Mucosa of descending colon (tissue), 3 donors: ENCODE measurements at places on chromosomes 13 and 19. TPM values are rescaled to one million over a fixed set of nuclear protein-coding genes. Genes with fewer than 3 reads are reported as not detected.

GRCh38 chr19:43534816-43535761 lies 2.1 kb downstream of the ZNF575 start:
- DNase-seq: peak; percentile 77

- DNase-seq: no peak
These were observed 137.0 kb downstream of the FLT1 start for GRCh38 chr13:28357911-28358433.

- no peak for DNase-seq
These were observed 385.1 kb downstream of the IRS2 start for GRCh38 chr13:109401307-109401706.

GRCh38 chr13:77168237-77168636 lies 141.3 kb upstream of the FBXL3 start:
- peak; percentile 24 for DNase-seq

- no peak for DNase-seq
These were observed 269.0 kb downstream of the FGF14 start for GRCh38 chr13:102132777-102133295.

GRCh38 chr13:78499802-78500201 lies 103.5 kb downstream of the POU4F1 start:
- no peak for DNase-seq

DNA sequence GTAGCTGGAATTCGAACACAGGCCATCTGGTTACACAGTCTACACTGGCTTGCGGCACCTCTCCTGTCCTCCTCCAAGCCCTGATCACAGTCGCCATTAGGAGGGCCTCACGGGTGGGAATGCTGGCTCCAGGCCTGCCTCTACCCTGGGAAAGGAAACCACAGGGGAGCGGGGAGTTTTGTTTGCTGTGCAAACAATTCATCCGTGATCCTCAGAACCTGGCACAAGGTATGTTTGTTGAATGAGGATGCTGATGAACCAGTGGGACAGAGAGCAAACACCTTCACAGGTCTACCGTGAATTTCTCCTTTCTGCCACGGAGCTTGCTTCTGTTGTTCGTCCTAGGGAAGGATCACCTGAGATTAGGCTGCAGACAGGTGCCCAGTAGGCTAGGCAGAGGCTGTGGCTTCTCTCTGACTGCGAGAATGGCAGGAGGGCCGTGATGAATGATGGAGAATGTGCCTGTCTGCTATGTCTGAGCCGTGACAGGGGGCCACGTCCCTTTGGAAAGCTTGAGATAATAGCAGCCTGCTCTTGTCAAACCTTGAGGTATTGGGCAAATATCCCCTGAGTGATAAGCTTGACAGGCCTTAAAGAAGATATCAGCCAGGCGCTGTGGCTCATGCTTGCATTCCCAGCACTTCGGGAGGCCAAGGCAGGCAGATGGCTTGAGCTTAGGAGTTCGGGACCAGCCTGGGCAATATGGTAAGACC lies 36.7 kb downstream of the PIN1 start:
- no peak for DNase-seq

DNA sequence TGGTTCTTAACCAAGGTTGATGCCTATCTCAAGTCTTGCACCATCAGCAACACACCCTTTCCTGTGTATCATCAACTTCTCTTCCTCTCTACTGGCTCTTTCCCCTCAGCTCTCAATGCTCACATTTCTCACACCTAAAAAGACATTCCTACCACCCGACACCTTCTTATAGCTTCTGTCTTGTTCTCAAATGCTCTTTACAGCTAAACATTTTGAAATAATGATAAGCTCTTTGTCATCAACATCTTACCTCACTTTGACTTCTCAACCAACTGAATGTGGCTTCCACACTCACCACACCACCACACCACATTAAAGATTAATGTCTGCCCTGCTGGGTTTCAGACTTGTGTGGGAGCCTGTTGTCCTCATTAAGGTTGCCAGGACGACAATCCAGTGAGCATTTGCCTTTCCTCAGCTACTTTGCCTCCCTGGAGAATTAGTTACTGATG lies 67.8 kb downstream of the RXFP2 start:
- no peak for DNase-seq

DNA sequence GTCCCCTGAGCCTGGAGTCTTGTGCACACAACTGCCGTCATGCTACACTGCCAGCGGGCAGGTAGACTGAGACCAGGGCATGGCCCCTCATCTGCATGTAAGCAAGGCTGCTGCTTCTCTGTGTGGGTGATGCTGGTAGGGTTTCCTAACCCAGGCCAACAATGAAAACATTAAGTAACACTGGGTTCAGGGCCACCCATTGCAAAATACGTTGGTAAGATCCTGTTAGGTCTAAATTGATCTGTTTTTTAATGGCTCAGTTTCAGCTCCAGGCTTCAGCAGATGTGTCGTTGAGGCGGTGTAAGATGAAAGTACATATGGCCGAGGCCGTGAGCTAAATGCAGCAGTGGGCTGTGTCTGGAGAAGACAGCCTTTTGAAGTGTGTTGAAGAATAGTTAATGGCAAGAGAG lies 383.4 kb downstream of the IRS2 start:
- DNase-seq: no peak

- DNase-seq: no peak
These were observed 90.8 kb downstream of the SERP2 start for GRCh38 chr13:44464471-44464870.

DNA sequence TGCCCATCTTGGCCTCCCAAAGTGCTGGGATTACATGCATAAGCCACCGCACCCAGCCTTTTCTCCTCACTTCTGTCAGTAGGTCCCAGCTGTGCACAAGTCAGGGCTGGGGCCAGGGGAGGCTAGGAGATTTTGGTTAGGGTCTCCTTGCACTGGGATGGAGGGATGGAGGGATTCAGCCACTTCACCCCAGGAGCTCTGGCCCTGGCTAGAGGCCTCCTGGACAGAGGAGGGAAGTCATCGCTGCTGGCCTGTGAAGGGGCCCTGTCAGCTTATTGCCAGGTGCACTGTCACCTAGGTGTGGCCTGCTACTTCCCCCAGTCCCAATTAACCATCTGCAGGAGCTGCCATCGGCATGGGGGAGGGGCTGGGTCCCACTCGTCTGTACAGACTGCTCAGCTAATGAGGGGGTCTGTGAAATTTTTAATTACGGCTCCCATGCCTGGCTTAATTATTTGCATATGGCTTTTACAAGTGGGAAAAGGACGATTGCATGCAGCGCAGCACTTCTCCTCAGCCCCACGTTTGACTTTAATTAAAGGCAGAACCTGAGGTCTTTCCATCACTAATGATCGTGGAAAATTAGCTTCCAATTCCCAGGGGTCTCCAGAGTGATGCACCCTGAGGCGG lies 52.4 kb downstream of the CHST8 start:
- DNase-seq: no peak

- no peak for DNase-seq
These were observed 87.0 kb upstream of the TM9SF2 start for GRCh38 chr13:99414048-99414995.

DNA sequence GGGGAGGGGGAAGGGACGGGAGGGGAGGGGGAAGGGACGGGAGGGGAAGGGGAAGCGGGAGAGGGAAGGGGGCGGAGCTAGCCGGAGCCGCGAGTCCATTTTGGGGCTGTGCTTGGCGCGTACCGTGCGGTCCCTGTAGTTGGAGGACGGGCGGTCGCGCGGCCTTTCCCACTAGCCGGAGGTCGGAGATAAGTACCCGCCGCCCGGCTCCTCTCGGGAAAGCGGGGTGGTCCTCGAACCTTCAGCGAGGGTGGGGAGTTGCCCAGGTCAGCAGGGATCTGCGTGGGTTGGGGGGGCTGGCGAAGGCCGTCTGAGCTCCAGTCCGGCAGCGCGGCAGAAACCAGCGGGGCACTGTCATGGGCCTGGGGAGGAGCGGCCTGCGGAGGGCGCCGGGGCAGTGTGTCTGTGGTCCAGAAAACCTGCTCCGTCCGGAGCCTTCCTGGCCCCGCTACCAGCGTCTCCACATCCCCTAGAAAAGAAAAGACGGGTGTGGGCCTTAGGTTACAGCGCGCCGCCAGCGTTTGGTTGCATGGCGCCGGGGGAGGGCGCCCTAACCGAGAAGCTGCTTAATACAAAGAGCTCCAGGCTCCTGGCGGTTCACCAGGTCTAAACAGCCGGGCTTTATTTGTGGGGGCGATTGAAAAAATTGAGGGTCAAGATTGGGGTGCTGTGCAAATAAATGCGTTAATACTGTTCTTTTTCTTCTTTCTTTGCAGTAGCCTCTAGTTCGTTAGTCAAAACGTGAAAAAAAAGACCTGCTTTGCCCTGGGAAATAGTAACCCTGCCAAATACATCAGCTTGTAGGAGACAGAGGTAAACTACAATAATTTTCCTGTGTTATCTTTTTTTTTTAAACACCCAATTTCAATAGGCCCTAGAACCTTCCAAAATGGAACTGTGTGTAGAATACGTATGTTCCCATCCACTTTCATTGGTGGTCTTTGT lies at the start of gene TRIM13:
Gene TRIM13, plus strand, starts transcription at position 92 of the 945 bp plus-strand sequence. CDS start 14,899 bp downstream, outside the sequence.
- peak; percentile 93 for DNase-seq

- no peak for DNase-seq
These were observed 10.4 kb downstream of the KL start for GRCh38 chr13:33026489-33027152.

DNA sequence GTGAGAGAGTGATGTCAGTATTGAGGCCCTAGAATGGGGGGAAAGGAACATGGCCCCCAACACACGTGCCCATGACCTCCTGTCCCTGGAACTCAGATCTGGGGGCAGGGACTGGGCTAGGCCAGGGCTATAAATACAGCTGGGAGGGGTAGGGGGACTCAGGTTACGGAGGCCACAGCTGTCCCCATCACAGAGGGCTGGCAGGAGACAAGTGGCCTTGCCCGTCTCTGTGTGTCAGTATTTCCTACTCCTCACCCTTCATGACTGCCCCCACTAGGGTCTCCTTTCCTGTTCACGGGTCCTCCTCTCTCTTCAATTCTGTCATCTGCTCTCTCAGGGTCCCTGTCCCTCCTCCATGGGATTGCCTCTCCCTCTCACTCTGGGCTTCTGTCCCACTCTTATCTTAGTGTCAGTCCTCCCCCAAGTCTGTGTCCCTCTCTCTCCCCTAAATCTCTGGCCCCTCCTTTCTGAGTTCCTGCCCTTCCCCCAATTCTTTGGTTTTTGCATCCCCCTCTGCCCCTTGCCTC lies 687 bp upstream of the HRC start:
- DNase-seq: no peak

DNA sequence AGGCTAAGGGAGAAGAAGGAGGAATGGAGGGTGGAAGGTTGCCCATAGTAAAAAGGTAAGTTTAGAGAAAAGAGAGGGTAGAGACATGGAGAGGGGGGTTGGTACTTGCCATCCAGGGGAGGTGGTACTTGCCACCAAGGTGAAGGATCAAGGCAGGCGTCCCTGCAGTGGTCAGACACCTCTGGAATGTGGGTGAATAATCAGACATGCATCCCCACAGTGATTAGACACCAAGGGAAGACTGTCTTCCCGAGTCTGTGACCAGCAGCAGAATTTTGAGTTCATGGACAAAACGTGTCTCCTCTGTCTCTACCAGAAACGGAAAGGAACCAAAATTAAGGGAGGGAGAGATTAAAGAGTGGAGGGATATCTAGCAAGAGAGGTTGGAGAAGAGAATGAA lies 27.1 kb upstream of the IGFL1 start:
- DNase-seq: no peak

- peak; percentile 95 for DNase-seq
These were observed 5.6 kb upstream of the LSM4 start for GRCh38 chr19:18328340-18329034.

- DNase-seq: no peak
These were observed 6.3 kb upstream of the POU4F1 start for GRCh38 chr13:78609464-78610205.

GRCh38 chr19:2578391-2578890 lies 102.5 kb downstream of the GADD45B start:
- DNase-seq: no peak

DNA sequence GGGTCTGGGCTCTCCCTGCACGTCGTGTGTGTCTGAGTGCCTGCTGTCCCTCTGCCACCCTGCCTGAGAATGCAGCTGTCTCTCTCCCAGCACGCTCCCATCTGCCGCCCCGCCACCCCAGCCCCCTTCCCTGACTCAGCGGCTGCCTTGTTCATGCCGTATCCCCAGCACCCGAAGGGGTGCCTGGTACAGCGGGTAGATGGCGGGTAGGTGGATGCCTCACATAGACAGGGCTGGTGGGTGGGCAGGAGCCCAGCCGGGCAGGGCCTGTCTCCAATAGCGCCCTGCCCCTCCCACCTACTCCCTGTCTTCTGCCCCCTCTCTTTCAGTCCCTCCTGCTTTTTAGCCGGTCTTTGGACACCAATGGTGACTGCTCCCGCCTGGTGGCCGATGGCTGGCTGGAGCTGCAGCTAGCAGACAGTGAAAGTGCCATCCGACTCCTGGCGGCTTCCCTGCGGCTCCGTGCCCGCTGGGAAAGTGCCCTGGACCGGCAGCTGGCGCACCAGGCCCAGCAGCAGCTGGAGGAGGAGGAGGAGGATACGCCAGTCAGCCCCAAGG lies 30.3 kb downstream of the DHX34 start:
- no peak for DNase-seq

DNA sequence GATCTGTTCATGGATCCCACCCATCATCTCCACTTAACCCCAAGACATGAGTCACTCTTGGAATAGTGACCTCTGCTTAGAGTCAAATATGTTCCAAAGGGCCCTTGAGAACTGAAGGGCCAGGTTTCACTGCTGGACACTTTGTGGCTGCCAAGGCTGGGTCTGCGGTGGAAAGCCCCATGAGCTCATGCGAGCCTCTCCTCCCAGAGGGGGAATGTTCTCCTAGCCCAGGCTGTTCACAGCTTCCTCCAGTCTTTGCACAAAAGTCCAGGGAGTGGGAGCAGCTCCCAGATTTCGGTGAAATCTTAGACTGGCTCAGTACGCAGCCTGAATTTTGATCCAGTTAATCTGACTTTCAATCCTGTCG lies 732 bp upstream of the DCLK1 start:
- peak; percentile 19 for DNase-seq

DNA sequence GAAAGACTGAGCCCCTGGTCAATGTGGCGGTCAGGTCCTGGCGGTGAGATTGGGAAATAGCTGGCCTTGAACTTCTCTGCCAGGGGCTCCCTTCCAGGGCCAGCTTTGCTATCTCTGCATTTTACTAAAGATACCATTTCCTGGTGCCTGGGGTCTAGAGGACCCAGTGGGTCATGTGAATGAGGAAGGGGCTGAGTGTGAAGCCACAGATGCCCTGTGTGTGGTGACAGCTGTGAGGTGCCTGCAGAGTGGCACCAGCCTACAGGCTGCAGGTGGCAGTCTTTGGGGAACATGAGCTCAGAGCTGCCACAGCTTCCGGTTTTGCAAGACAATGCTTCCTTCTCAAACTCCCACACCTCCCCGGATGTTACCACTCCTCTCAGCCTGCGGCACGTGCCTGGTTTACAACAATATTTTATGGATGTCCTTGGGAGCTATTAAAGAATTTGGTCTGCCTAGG lies 5.2 kb upstream of the MLNR start:
- DNase-seq: peak; percentile 52

GRCh38 chr13:23583491-23583890 lies 13.3 kb downstream of the TNFRSF19 start:
- no peak for DNase-seq

Gene KIR3DL2
- 0.26 TPM for total RNA-seq

Gene PRX
- 1.7 TPM for total RNA-seq

Gene IGFL2
- total RNA-seq: not detected

Gene KCNJ14
- 0.67 TPM for total RNA-seq

Gene LPAR6
- total RNA-seq: 12.3 TPM

Gene PNKP
- total RNA-seq: 84.3 TPM

Gene THSD1
- 2.0 TPM for total RNA-seq

Gene LYPD3
- total RNA-seq: 1.5 TPM

Gene RFPL4AL1
- 0.35 TPM for total RNA-seq

Gene ARHGAP33
- 16.0 TPM for total RNA-seq

Gene IFNL1
- total RNA-seq: not detected

Gene SPACA4
- total RNA-seq: not detected

Gene MYBPC2
- total RNA-seq: 0.14 TPM
